ENCODE measurements at places on chromosomes 13 and 19.
A peak's percentile ranks its signal among the peaks of the same experiment; 100 is the strongest.

DNA sequence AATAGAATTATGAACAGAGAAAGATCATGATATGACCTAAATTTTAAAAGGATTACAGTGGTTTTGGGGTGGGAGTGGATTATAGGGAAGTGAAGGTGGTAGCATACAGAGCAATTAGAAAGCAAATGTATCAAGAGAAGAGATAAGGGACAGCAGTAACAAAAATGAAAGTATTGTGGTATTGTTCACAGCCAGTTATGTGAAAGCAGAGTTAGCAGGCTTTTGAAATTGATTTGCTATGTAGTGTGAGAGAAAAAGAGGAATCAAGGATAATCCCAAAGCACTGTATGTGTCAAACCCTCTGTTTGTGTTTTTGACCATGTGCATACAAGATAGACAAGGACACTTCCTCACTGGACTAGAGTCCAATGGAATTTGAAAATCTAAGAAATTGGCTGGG is 1721.4 kb downstream of the PCDH9 start:
- no peak for DNase-seq

DNA sequence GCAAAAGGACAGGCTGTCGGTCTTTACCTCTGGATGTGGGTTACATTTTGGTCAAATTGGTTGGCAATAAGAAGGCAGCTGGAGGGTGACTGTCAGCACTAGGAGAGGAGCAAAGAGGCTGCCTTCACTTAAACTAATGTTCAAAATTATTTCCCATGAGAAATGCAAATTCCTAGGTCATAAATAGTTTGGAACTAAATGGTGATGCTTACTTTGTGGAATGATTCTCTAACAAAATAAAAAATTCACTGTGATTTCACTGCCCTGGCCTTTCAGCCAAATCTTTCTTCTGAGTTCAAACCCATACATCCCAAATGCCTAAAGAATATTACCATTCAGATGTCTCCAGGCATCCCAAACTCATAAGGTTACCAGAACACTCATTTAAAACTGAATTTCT is 25.0 kb upstream of the OXGR1 start:
- DNase-seq: no peak

DNA sequence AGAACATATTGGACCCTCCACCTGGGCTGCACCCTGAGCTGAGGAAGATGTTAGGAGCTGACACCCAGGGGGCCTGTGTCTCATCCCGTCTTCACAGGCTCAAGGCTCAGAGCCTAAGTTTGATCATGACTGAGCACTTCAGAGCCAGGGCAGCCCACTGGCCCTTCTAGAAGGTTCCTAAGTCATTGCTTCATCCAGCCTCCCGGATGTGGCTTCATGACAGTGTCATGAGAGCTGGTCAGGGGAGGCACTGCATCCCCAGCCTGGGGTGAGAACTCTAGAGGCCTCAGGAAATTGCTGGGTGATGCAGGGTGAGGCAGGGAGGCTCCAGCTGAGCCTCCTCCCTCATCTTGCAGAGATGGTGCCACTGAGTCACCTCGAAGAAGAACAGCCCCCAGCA is 24.9 kb upstream of the PIK3R2 start:
- no peak for DNase-seq

DNA sequence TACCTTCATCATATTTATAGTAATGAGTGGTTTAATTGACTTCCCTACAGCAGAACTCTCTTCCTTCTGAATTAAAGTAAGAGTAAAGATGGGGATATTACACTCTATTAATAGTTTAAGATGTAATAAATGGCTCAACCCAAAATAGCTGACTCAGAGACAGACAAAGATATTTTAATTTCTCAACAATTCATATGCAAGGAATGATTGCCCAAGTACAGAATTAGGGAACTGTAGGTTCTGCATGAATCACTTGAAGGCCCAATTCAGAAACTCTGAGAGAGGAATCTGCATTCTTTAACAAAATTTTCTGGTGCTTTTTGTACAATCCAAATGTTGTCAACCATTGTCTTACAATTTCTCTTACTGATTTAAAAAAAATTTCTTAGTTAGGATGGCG is 42.9 kb upstream of the PCDH9 start:
- no peak for DNase-seq

- DNase-seq: peak; percentile 68
These were observed 22.3 kb downstream of the TMEM161A start for GRCh38 chr19:19115954-19116353.

GRCh38 chr19:15264061-15264932 is 32.0 kb upstream of the EPHX3 start:
- DNase-seq: peak; percentile 80

- DNase-seq: no peak
These were observed 4.2 kb upstream of the PLAUR start for GRCh38 chr19:43674183-43674582.

- DNase-seq: peak; percentile 79
These were observed at the start of gene DNAJC15 for GRCh38 chr13:43023289-43023963. DNAJC15 (plus strand) TSS chr13:43023586; CDS start chr13:43023627, 41 bp downstream.

Data from Peyer's patch (tissue), 4 donors.